Anterior cingulate cortex (tissue), 58 donors: ENCODE measurements at places on chromosomes 5 and 9.

- peak; percentile 59 for DNase-seq
Measured at GRCh38 chr5:67636091-67636490, 439.5 kb upstream of the CD180 start.

- no peak for DNase-seq
Measured at GRCh38 chr5:77239126-77239741, 28.8 kb downstream of the PDE8B start.

- peak; percentile 19 for DNase-seq
Measured at GRCh38 chr5:32329395-32329834, 16.7 kb upstream of the MTMR12 start.

DNA sequence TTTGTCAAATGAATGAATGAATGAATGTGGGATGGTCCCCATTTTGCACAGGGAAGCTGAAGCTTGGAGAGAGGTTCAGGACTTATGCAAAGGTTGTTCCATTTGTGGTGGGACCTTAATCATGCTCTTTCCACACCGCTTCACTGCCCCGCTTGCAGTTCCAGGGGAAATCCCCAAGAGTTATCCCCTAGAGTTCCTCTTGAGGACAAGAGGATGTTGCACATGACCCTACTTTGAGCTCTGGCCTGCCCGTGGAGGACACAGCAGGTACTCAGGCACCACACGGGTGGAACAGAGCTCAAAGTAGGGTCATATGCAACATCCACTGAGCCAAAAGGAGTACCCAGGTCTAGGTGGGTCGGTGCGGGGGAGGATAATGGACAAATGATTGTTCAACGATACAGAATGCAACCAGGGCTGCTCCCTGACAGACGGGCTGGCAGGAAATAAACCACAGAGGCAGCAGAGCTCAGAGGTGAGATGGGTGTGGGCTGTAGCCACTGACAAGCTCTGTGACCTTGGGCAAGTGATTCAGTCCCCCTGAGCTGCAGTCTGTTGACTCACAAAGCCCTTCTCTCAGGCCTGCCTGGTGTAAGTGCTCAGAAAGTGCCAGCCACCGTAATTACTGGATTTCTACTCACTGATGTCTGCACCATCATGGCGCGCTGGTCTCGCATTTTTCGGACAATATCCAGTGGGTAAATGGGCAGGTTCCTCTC is 60.3 kb upstream of the EPB41L4B start:
- DNase-seq: no peak

GRCh38 chr5:114449860-114450421 is 88.1 kb downstream of the KCNN2 start:
- DNase-seq: peak; percentile 44

GRCh38 chr5:53105611-53106300 is 3.8 kb downstream of the MOCS2 start:
- DNase-seq: no peak

GRCh38 chr5:86526811-86527348 is 90.9 kb upstream of the COX7C start:
- no peak for DNase-seq

DNA sequence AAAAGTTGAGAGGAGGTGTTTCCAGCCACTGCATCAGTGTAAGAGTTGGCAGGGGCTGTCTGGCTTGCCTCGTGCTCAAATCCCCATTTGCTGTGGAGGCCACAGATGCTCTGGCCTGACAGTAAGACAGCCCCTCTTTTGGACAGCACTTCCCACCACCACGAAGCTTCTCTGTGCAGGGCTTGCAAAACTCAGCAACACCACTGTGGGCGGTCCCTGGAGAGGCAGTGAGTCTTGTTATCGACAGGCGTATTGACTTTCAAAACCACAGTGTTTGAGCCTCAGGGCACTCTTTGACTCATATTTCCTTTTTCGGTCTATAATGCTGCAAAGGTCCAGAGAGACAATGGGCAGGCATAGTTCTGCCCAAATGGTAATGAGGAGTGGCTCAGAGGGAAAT is 539.5 kb downstream of the EBF1 start:
- no peak for DNase-seq

DNA sequence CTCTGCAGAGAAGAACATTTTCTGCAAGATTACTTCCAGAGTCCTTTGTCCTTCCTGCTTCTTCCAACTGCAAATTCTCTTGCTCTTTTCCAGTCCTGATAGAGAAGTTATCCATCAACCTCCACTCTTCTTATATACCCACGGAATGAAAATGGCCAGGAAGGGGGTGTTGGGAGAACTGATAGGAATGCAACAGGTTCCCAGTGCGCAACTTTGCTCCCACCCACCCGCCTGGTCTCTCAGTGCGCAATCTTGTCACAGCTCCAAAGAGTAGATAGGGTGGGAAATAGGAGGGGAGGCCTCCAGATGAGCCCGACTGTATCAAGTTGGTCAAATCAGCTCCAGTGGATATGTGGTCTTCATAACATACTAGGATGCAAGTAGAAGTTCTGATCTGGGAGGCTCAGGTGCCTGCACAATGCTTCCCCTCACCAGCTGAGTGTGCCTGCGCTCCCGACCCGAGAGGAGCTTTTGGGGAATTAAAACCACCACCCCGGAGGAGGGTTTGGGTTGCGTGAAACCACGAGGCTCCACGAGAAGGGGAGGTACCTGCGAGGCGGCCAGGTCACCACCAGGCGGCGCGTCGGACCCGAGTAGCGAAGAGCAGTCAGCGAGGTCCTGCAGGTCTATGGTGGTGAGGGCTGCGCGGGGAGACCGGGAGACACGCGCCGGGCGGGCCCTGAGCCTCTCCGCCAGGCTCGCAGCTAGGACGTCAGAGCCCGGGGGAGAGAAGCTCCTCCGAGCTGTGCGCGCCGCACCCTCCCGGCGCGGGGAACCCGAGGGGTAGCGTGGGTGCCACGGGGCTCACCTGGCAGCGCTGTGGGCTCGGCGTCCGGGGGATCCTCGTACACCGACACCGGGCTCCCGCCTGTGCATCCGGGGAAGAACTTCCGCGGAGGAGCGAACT is 835 bp downstream of the MCIDAS start:
- DNase-seq: no peak

GRCh38 chr9:6048039-6048438 is 32.6 kb upstream of the RANBP6 start:
- no peak for DNase-seq

- DNase-seq: no peak
Measured at GRCh38 chr9:135848341-135849047, 58.9 kb downstream of the CAMSAP1 start.

DNA sequence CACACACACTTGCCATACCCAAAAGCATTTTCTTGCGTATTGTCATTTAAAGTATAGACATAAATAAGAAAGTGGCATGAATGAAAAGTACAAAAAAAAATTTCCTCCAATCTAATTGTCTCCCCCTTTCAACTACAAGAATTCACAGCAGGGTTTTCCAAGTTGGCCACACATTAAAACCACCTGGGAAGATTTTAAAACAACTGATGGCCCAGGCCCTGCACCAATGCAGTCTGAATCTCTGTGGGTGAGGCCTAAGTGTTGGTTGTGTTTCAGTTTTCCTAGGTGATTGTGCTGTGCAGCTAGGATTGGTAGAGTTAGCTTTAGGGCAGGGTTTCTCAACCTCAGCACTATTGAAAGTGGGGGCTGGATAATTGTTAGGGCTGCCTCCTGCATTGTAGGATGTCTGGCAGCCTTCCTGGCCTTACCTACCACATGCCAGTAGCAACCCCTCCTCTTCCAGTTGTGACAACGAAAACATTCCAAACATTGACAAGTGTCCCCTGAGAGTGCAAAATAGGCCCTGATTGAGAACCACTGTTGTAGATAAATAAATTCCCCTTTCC is 337.1 kb downstream of the KIAA0825 start:
- DNase-seq: no peak

- no peak for DNase-seq
Measured at GRCh38 chr5:81768935-81769452, 18.1 kb upstream of the SSBP2 start.

DNA sequence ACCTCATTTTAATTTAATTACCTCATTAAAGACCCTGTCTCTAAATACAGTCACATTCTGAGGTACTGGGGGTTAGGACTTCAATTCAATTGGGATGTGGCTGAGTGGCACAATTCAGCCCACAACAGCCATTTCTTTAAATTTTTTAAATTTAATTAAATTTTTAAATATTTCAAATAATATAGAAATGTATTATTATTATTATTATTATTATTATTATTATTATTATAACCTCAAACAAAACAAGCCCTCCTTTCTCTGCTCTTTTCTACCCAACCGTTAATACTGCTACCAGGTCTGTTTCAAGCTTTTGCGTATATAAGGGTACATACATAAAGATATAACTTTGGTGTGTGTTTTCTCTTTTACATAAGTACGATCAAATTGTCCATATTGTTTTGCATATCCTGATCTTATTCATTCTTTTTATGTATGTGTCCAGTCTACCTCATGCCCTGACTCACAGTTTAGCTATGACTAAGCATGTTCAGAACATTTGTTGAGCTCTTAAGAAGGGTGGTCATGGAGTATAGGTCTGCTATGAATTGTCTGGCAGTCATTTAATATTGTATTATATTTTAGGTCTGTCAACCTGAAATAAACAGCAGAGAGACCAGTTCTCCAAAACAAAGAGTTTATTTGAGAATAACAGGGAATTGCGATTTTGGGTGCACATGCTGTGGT is 16.1 kb upstream of the RAB14 start:
- DNase-seq: no peak

GRCh38 chr5:120692325-120692724 is 228.2 kb downstream of the PRR16 start:
- DNase-seq: no peak

- DNase-seq: no peak
Measured at GRCh38 chr9:135090547-135090946, 3.1 kb downstream of the OLFM1 start.

GRCh38 chr5:143041972-143042770 is 272.0 kb downstream of the ARHGAP26 start:
- no peak for DNase-seq

- DNase-seq: no peak
Measured at GRCh38 chr9:95031711-95032461, 285.6 kb downstream of the FANCC start.

DNA sequence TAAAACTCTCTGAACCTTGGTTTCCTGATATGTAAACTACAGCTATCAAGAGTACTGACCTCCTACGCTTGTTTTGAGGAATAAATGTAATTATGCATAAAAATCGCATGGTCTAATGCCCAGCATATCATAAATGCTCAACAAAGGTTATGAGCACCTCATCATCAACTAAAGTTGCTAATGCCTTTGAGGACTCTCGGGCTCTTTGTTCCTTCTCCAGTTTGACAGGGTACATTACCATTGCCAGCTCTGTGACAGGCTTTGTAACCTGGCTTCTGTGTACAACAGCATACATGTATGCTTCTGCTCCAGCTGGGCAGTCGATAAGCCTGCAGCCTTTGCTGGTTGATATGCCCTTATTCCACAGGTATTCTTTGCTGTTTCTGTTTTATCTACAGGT is 95.2 kb downstream of the C9orf152 start:
- no peak for DNase-seq

DNA sequence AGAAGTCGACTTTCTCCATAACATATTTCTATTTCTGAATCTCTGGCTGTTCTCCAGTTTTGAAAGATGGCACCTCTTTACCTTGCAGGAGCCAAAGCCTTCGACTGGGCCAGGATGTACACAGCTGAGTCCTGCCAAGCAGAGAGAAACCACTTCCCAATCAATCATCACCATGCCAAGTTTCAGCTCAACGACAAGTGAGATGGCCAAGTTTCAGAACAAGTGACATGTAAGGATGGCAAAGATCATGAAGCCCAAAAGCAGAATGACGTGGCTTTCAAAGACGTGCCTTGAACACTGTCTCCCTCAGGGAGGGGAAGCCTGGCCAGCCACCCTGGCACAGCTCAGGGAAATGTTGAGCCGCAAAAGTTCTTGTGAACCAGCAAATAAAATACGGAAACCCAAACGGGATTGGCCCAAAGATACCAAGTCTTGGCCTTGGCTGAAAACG is 17.7 kb downstream of the STK10 start:
- no peak for DNase-seq

DNA sequence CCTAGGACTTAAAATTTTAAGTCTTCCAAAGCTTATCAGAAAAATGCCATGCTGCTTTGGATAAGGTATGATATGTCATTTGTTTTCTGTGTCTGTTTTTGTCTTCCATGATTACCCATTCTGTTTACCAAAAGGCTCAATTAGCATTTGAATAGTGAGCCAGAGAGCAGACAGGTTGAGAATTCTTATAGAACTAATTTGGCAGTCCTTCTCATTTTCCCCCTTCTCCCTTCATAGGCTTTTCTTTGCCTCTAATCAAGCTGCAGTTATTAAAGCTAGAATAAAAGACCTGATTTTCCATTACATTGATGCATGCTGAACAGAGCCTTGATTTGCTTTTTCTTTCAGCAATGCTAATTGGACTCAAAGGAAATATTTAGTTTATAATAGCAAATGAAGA is 993.0 kb downstream of the MAT2B start:
- DNase-seq: no peak

DNA sequence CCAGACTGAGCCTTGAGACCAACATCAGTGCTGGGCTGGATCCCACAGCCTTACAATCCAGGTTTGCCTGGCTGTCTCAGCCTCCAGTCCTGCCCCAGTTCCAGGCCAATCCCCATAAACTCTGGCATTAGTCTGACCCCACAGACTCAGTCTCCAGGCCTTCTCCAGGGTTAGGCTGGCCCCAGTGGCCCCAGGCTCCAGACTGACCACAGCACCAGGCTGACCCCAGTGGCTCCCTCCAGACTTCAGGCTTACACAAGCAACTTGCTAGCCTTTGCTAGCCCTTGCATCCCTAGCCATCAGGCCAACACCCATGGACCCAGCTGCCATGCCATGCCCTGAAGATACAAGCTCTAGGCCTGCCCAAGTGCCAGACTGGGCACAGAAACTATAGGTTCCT is 1326.0 kb upstream of the C9orf72 start:
- no peak for DNase-seq

DNA sequence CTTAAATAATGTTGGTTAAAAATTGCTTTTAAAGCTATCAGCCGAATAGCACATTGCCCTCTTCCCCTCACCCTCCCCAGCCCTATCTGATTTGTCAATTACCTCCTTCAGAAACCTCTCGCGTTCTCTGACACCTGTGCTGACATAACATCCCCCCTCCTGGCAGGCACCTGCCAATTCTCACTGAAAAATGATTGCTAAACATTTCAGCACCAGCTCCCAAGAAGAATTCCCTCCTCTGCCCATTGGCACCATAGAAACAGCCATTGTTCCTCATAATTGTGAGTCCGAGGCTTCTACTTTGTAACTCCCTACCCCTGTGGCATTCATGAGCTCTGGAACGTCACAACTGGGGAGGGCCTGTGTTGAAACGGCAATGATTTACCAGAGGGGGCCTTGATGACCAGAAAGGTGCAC is 20.2 kb downstream of the CDH6 start:
- no peak for DNase-seq

DNA sequence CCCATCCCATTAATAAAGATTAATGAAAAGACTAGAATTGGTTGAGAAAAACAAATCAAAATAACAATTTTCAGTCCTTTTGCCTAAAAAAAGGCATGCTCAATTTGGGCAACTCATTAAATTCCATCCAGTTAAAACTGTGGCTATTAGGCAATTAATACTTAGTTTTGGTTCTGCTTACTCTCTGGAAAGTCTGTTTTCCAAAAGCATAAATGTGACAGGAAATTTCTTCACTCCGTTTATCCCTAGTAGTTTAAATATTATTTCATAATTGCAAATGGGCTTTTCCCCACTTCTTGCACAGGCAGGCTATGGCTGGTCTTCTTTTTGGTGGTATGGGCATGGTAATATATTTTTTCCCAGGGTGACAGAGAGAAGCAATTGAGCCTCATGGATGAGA is 373.3 kb upstream of the KLF4 start:
- no peak for DNase-seq

- no peak for DNase-seq
Measured at GRCh38 chr9:14516656-14517055, 176.6 kb downstream of the ZDHHC21 start.
